Prostate gland (tissue), 2 donors: ENCODE measurements at places on chromosomes 11 and 22. TPM values are rescaled to one million over a fixed set of nuclear protein-coding genes. Genes with fewer than 3 reads are reported as not detected.

The OR6T1 gene
- not detected for total RNA-seq

DNA sequence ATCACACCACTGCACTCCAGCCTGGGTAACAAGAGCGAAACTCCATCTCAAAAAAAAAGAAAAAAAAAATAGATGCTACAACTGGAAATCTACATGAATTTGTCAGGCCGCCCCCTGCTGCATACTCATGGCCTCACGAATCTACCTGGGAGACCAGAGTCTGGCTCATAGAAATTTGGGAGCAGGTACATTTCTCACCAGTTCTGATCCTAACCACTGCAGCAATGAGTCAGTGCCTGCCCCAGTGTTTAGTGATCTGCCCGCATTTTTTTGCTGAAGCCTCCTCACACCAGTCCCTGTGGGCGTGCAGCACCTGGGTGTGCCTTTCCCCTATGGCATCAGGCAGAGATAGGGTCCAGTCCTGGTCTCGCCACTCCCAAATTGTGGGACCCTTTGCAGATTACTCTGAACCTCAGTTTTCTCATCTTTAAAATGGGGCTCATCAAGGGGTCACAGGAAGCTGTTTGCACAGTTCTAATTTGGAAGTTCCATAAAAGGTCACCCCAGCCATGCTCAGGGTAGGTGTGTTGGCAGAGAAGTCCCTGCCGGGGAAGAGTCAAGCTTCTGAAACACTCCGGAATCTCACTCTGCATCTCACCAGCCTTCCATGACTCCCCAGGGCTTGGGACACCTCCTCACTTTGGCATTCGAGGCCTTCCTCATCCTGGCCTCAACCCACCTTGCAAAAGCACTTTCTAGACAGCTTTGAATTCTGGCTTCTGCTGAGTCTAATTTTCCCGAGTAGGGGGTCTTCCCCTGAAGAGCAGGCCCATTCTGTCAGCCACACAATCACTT, 39.3 kb upstream of the LINC01488 start:
- DNase-seq = no peak

DNA sequence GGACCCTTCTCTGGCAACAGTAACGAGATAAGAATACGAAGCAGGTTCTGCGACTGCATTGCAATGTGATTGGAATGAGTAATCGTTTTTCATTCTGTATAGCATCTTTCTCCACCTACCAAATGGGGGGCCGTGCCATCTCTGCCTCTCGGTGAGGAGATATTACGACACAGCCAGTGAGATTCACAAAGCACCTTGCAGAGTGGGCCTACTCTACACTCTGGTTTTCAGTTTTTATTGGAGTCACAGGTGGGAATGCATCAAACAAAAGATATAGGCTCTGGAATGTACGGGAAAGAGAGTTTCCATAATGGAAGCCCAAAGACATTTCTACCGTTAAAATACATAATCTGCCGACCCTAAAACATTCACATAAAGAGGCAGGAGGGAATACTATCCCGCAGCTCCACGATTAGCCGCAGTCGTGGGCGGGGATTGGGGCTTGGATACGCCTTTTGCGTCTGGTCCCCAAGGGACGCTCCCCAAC, 423 bp upstream of the RTN3 start:
- no peak for DNase-seq

- DNase-seq = peak; percentile 19
These were observed 590.0 kb downstream of the METTL15 start for GRCh38 chr11:28697920-28698827.

- no peak for DNase-seq
These were observed 6.9 kb downstream of the SCGB1C1 start for GRCh38 chr11:199782-200181.
